ENCODE measurements at places on chromosomes 13 and 19. TPM values are rescaled to one million over a fixed set of nuclear protein-coding genes. Genes with fewer than 3 reads are reported as not detected.

The SSC5D gene
- 10.7 TPM for total RNA-seq

The MAB21L1 gene
- total RNA-seq = 3.7 TPM

The MARK4 gene
- total RNA-seq = 17.1 TPM

The ZNF540 gene
- total RNA-seq = 0.36 TPM

The CDX2 gene
- not detected for total RNA-seq

The SYCN gene
- total RNA-seq = not detected

The TJP3 gene
- not detected for total RNA-seq

The MPHOSPH8 gene
- 48.5 TPM for total RNA-seq

The BTBD2 gene
- 59.3 TPM for total RNA-seq

The DAND5 gene
- total RNA-seq = not detected

The ARL11 gene
- total RNA-seq = not detected

The RASIP1 gene
- total RNA-seq = 0.16 TPM

The HOMER3 gene
- total RNA-seq = 68.7 TPM

The CSNK1G2 gene
- total RNA-seq = 29.6 TPM

The GEMIN7 gene
- 12.6 TPM for total RNA-seq

The C13orf46 gene
- 0.27 TPM for total RNA-seq

All from fibroblast of the aortic adventitia (primary cell).